ENCODE measurements at places on chromosomes 13 and 19. TPM values are rescaled to one million over a fixed set of nuclear protein-coding genes. Genes with fewer than 3 reads are reported as not detected.

CERS1 gene
- total RNA-seq = 20.3 TPM

FFAR1 gene
- not detected for total RNA-seq

ZNF69 gene
- 25.4 TPM for total RNA-seq

COX6B2 gene
- 5.0 TPM for total RNA-seq

UBE2L5 gene
- not detected for total RNA-seq

GRIN2D gene
- 6.2 TPM for total RNA-seq

ZNF283 gene
- total RNA-seq = 10.4 TPM

DNA sequence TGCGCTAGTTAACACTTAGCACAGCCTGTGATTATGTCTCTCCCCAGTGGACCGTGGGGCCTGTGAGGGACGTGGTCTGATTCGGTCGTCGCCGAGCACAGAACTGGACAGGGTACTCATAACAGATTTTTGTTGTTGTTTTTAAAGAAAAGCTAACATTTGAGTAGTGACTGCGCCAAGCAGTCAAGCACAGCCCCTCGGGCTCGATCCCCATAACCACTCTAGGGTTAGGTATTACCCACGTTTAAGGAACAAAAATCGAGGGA lies 805 bp upstream of the PTOV1 start:
- H3K4me1 ChIP-seq = no peaks in the 10 kb centered on the region
- DNase-seq = no peak
- H3K27ac ChIP-seq = no peak overlapping the region
- H3K27me3 ChIP-seq = no peaks in the 10 kb centered on the region
- H3K36me3 ChIP-seq = peaks cover 37% of the 10 kb centered on the region

DNA sequence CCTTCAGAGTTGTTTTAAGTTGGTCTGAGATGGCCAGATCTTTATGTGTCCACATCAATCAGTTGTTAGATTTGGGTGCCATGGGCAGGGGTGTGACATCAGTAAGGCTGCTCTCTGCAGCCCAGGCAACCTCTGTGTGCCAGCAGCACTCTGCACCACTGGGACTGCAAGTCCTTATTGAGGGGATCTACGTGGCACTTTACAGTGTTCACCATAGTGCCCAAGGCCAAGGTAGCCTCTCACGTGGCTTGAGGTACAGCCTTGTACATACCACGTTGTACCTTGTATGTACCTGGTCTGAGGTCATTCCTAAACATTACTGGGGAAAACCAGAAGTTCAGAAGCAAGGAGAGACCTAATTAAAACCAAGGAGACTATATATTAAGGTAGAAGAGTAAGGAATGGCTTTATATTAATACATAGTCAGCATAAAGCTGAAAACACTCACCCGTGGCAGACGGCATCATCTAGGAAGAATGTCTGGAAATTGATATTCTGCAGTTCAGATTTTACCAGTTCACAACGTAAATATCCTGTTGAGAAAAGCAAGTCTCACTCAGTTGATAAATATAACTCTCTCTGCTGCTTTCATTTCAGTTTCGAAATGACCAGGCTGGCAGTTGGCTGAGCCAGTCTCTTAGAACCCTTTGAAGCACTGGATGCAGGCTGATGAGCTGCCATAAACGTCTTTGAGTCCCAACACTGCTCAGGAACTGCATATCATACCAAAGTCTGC lies 128.8 kb downstream of the ZDHHC20 start:
- no peak overlapping the region for H3K4me3 ChIP-seq
- no peaks in the 10 kb centered on the region for H3K36me3 ChIP-seq
- H3K27me3 ChIP-seq = no peaks in the 10 kb centered on the region
- H3K4me1 ChIP-seq = peaks cover 4% of the 10 kb centered on the region
- no peak for DNase-seq

DNA sequence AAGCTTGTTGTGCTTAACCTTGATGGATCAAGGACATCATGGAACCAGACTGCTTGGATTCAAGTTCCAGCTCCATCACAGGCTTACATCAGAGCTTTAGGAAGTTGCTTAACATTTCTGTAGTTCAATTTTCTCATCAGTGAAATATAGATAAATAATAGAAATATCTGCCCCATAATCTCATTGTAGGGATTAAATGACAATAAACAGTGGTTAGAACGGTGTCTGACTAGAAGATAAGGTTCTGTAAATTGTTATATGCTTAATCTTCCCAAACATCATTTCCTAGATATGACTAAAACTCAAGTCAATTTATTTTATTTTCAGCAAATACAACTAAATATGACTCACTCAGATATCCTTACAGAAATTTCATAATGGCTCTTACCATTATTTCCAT lies 83.5 kb downstream of the SLITRK1 start:
- no peak for DNase-seq
- H3K4me1 ChIP-seq = no peaks in the 10 kb centered on the region
- H3K4me3 ChIP-seq = no peak overlapping the region
- no peaks in the 10 kb centered on the region for H3K27me3 ChIP-seq

- H3K4me1 ChIP-seq = no peaks in the 10 kb centered on the region
- peak; percentile 43 for DNase-seq
- no peaks in the 10 kb centered on the region for H3K36me3 ChIP-seq
- H3K4me3 ChIP-seq = no peak overlapping the region
- H3K27ac ChIP-seq = no peak overlapping the region
- no peaks in the 10 kb centered on the region for H3K27me3 ChIP-seq
These were observed 30.7 kb downstream of the ERICH6B start for GRCh38 chr13:45584816-45585215.

DNA sequence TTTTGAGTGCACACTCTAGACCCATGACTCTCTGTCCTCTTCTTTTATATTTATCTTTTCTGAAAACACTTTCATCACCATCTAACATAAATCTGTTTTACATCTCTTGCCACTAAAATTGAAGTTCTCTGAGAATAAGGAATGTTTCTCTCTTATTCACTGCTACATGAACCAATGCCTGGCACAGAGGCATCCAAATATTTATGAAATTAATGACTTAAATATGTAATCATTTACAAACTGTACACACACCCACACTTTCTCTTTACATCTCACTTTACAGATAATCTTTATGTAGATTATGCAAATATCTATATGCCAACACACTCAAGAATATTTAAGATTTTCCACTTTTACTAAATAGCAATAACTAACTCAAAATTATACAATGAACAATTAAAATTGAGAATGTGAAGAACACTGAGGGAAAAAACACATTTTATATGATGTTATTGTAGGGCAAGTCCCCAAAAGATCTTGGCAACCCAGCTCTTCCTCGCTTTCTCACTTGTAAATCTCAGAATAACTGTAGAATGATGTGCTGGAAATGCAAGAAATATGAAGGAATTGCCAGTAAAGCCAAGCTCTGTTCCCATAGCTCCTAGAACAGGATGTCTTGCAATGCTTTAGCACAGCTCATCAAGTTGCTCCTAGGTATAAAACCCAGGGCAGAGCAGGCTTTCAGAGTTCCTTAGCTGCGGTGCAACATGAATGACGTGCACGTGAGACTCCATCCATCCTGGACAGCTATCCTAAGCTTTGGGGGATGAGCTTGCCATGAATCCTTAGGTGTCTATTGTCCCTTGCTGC lies 50.7 kb downstream of the UGGT2 start:
- peaks cover 10% of the 10 kb centered on the region for H3K4me1 ChIP-seq
- H3K36me3 ChIP-seq = peaks cover 5% of the 10 kb centered on the region
- no peak overlapping the region for H3K4me3 ChIP-seq
- DNase-seq = no peak
- no peak overlapping the region for H3K27ac ChIP-seq

- peaks cover 7% of the 10 kb centered on the region for H3K27me3 ChIP-seq
- H3K36me3 ChIP-seq = peaks cover 1% of the 10 kb centered on the region
- H3K4me1 ChIP-seq = peaks cover 4% of the 10 kb centered on the region
- no peak for DNase-seq
- H3K4me3 ChIP-seq = peak overlapping the region; percentile 94
These were observed 669 bp downstream of the GADD45B start for GRCh38 chr19:2476451-2477140.

DNA sequence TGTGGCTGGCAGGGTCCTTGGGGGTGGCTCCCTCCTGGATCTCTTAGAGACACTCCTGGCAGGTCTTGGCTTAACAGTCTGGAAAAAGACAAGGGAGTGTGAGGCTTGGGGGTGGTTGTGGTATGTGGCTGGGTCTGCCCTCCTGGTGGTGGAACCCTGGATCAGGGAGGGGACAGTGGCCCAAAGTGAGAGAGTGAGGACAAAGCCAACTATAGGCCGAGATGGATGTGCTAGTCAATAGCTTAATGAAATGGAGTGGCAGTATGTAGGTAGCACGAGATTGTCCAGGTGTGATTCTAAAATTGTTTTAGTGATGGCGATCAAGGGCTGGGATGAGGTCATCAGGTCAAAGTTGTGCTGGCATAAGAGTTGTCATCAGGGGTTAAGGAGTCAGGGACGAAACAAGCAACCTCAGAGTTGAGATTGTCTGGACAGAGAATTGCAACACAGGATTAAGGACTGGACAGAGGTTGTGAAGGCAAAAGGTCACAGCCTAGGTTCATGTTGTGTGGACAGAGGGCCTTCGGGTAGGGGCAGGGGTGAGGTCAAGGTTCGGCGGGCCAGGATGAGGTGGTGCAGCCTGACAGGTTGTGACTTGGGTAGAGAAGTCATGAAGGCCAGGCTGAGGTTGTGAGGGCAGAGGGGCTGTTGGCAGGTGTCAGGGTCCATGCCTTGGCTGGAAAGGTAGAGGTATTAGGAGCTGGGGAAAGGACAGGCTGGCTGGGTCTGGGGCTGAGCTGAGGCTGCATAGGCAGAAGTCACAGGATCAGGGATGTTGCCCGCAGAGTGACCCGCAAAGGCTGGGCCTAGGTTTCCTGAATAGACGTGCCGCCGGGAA lies 4.5 kb upstream of the RASAL3 start:
- no peak for DNase-seq
- H3K4me3 ChIP-seq = no peak overlapping the region
- H3K36me3 ChIP-seq = no peaks in the 10 kb centered on the region
- peaks cover 11% of the 10 kb centered on the region for H3K27me3 ChIP-seq

GRCh38 chr19:55483706-55484592 lies 1.0 kb upstream of the NAT14 start:
- H3K4me1 ChIP-seq = peaks cover 3% of the 10 kb centered on the region
- peak overlapping the region; percentile 86 for H3K4me3 ChIP-seq
- H3K27ac ChIP-seq = no peak overlapping the region
- peaks cover 2% of the 10 kb centered on the region for H3K36me3 ChIP-seq

DNA sequence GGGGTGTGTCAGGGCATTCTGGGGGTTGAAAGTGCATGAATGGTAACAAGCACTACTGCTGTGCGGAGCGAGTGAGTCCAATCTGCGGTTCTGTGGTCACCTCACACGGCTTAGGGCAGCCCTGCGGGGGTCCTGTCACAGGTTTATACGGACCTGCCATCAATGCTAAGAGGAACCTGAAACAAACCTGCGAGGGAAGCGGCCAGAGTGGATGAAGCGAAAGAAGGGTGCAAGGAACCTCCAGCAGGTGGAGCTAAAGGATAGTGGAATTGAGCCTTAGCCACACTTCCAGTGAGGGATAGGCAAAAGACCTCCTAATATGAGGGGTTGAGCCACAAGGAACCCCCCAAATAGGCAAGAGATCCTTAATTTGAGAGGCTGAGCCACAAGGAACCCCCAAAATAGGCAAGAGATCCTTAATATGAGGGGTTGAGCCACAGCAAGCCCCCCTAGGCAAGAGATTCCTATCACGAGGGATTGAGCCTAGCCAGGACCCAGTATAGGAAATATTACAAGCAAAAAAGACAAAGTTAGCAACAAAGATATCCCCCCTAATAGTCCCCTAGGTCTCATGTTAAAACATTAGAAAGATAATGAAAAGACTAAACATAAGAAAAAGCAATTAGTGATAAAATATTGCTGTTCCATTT lies 6.3 kb upstream of the ZNF69 start:
- H3K36me3 ChIP-seq = peaks cover 1% of the 10 kb centered on the region
- peak; percentile 77 for DNase-seq
- no peak overlapping the region for H3K27ac ChIP-seq
- no peaks in the 10 kb centered on the region for H3K4me1 ChIP-seq
- H3K4me3 ChIP-seq = no peak overlapping the region

DNA sequence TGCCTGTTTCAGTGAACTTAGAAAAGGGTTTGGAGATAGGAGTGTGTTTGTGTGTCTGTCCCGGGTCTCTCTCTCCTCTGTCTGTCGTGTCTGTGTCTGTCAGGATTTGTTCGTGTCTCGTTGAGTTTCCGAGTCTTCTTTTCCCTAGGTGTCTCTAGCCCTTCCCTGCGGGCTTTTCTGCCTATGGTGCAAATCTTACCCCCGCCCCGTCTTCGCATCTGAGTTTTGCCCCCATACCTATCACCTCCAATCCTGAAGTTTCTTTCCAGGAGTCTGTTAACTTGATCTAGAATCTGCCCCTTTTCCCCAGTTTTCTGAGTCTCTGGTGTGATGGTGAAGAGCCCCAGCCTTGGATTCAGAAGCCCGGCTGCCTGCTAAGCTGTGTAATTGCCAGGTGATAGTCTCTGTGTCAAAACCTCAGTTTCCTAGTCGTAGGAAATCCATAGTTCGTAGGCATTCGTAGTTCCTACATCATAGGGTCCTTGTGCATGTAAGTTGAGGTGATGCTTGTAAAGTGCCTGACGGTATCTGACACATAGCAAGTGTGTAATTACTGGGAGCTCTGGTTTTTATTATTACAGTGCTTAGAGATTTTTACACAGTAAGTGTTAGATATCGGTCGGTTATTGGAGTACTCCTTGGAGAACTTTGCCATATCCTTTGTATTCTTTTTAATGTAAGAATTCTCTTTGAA lies 782 bp downstream of the EPN1 start:
- no peak for DNase-seq
- peaks cover 23% of the 10 kb centered on the region for H3K36me3 ChIP-seq
- H3K27ac ChIP-seq = no peak overlapping the region
- no peaks in the 10 kb centered on the region for H3K4me1 ChIP-seq
- H3K27me3 ChIP-seq = no peaks in the 10 kb centered on the region

- no peak overlapping the region for H3K4me3 ChIP-seq
- no peaks in the 10 kb centered on the region for H3K36me3 ChIP-seq
- no peak for DNase-seq
- H3K27me3 ChIP-seq = no peaks in the 10 kb centered on the region
These were observed 5.4 kb downstream of the KCTD4 start for GRCh38 chr13:45195421-45195820.

DNA sequence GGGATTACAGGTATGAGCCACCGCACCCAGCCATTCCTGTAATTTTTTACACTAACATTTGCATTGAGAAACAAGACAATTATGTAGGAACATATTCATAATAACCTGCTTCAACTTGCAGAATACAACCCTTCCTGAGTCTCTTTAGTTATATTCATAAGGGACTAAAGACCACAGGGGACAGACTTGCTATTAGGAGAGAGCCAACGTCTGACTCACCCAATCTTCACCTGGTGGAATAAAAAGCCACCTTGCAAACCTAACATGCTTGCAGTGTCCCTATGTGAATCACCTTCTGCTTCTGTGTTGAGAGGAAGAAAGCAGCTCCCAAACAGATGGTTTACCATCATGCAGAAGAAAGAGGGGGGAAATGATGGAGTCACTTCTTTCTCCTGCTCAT lies 456.1 kb downstream of the PCDH9 start:
- DNase-seq = no peak
- no peaks in the 10 kb centered on the region for H3K4me1 ChIP-seq
- H3K4me3 ChIP-seq = no peak overlapping the region
- no peaks in the 10 kb centered on the region for H3K36me3 ChIP-seq
- no peaks in the 10 kb centered on the region for H3K27me3 ChIP-seq

GRCh38 chr13:32176696-32177095 lies 138.5 kb downstream of the ZAR1L start:
- H3K27ac ChIP-seq = no peak overlapping the region
- H3K4me1 ChIP-seq = no peaks in the 10 kb centered on the region
- H3K4me3 ChIP-seq = no peak overlapping the region
- no peaks in the 10 kb centered on the region for H3K36me3 ChIP-seq

Data from H9 (cell line).